ENCODE measurements at places on chromosomes 4 and X.

- DNase-seq: no peak
Measured at GRCh38 chr4:143421609-143422008, 84.9 kb downstream of the GAB1 start.

- DNase-seq: no peak
Measured at GRCh38 chrX:16136080-16136479, 12.7 kb downstream of the GRPR start.

DNA sequence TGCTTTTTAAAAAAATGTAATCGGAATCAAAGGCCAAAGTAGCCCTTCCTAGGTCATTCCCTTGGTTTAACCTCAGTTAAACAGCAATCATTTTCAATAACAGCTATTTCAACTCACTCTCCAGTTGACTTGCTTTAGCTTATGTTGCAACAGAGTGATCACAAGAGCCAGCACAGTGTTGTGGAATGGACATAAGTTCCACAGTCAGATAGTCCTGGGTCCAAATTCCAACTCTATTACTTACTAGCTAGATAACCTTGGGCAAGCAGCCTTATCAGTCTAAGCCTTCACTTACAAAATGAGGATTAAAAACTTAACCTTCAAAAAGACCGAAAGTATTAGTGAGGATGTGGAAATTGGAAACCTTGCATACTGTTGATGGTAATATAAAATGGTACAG is 9.2 kb upstream of the GPC3 start:
- no peak for DNase-seq

- no peak for DNase-seq
Measured at GRCh38 chr4:5921981-5922380, 29.1 kb upstream of the CRMP1 start.

GRCh38 chrX:56789518-56790070 is 60.6 kb downstream of the NBDY start:
- DNase-seq: no peak

GRCh38 chrX:47384502-47384901 is 14.1 kb downstream of the ZNF157 start:
- peak; percentile 67 for DNase-seq

GRCh38 chrX:1679238-1679637 is 64.4 kb downstream of the ASMT start:
- no peak for DNase-seq

- DNase-seq: no peak
Measured at GRCh38 chrX:109472939-109473735, 8.7 kb downstream of the GUCY2F start.

GRCh38 chr4:27595571-27596360 is 735.1 kb downstream of the STIM2 start:
- DNase-seq: no peak

DNA sequence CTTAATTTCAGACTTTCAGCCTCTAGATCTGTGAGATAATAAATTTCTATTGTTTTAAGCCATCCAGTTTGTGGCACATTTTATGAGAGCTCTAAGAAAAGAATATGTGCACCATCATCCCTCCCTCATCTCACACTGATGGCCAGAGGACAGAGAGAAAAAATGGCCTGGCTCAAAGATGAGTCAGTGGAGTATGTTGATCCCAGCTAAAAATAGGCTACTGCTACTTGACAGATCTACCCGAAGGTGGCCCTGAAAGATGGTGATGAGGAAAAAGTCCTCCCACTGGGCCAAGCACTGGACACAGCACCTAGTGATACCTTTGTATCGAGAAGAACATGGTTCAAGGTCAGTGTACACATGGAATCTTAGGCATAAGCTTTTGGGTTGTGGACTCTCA is 38.2 kb upstream of the DCTD start:
- no peak for DNase-seq

- DNase-seq: no peak
Measured at GRCh38 chrX:78506248-78506647, 152.9 kb downstream of the RTL3 start.

- no peak for DNase-seq
Measured at GRCh38 chrX:103828529-103828928, 3.5 kb downstream of the RAB9B start.

GRCh38 chrX:6002056-6002455 is 226.6 kb downstream of the NLGN4X start:
- no peak for DNase-seq

DNA sequence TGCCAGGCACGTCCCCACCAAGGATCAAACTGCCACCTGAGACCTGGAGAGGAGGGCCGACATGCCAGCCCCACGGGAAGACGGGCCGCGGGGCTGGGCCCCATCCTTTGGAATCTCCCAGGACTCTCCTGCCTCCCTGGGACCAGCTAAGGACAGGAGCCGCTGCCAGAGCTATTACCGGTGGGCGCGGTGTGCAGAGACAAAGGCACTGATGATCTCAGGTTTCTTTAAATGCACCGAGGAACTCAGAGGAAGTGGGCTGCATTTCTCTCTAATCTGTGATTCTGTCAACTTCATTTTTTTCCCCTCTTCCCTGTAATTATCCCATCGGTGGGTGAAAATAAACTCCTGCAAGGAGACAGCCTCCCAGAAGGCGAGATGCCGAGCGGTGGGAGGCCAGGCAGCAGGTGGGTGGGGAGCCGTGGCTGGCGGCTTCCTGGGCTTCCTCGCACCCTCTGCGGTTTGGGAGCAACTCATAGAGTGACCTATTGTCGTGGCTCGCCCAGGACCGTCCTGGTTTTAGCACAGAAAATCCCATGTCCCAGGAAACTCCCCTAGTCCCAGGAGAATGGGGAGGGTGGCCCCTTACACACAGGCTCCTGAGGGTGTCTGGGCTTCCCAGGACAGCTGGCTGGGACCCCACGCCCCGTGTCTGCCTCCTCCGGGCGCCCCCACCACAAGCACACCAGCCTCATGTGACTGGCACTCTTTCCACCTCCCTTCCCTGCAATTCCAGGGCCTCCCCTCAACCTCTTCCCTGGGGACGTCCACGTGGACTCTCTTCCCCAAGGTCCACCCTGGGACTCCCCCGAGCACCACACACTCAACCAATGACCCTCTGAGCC is 62.3 kb upstream of the ADRA2C start:
- no peak for DNase-seq

DNA sequence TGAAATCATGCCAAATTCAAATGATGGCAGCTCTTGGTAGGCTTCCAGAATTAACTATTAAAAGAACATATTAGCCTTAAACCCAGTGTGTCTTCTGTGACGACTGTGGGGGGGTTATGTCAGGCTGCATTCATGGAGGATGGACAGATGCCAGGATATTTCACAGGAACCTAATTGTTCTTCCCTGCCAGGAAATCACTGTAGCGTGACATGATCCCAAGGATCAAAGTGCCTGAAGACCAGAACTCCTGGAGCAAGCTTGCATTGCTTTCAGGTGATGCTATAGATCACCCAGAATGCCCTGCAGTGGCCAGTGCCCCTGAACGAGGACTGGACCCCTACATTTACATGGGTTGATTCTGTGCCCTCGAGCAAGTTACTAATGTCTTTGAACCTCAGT is 1093.0 kb upstream of the TENM3 start:
- no peak for DNase-seq

DNA sequence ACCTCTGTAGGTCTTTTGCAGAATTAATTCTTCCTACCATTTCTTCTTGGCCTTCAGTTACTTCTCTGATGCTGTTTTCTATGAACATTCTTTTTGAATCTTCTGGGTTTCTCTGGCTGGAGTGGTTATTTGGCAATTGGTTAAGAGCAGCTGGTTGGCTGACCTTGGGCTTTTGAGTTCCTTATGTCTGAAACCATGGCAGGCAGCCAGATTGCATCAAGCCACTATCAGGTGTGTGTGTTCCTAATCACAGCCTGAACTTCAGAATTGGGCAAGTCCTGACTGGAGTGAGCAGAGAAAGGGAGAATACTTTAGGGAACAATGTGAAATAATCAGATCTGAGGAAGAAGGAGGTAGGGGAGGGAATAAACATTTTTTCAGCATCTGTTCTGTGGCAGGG is 90.2 kb downstream of the ARHGAP10 start:
- DNase-seq: no peak

- DNase-seq: no peak
Measured at GRCh38 chr4:181756451-181757095, 486.6 kb upstream of the TENM3 start.

DNA sequence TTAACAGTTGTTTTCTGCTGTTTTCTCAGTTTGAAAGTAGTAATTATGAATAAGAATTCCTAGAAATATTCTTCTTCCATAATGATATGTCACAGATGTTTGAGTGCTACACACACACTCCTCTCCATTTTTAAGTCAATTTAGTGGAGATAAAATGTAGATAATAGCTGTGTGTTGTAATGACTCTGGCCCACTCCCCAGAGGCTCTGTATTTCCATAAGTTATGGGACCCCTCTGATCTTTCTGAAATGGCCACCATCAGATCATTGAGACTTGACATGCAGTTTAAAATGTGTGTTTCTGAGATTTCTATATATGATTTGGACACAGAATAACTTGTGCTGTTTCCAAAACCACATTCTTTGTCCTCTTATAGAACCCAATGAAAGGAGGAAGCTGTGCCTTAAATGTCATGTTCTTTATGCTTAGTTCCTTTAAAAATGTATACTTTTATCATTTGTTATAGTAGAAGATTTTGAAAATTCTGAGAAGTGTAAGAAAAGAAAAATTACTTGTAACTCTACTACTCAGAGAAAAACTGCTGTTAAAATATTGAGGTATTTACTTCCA is 46.4 kb downstream of the GAB1 start:
- DNase-seq: no peak

GRCh38 chrX:8748855-8749254 is 16.9 kb upstream of the ANOS1 start:
- DNase-seq: no peak

GRCh38 chrX:132488819-132489577 is at the start of gene MBNL3:
Gene MBNL3 (minus strand): TSS chrX:132489038. CDS start chrX:132439611, 49,427 bp downstream.
- peak; percentile 56 for DNase-seq

DNA sequence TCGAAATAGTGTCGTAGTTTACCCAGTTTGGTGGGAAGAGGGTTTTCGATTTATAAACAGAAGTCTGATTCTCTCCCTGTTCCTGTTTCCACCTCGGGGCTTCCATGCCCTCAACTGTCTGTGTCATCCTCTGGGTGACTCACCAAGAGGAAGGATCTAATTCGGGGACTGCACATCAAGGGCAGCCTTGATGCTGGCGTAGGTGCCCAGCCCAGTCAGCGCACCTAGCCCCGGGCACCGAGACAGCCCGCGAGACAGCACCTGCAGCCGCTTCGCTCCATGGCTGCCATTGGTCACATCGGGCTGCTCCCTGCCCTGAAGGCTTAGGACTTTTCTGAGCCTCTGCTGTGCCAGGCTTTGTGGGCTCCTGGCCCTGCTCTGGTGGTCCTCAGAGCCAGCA is 7.7 kb downstream of the ABCD1 start:
- DNase-seq: no peak

DNA sequence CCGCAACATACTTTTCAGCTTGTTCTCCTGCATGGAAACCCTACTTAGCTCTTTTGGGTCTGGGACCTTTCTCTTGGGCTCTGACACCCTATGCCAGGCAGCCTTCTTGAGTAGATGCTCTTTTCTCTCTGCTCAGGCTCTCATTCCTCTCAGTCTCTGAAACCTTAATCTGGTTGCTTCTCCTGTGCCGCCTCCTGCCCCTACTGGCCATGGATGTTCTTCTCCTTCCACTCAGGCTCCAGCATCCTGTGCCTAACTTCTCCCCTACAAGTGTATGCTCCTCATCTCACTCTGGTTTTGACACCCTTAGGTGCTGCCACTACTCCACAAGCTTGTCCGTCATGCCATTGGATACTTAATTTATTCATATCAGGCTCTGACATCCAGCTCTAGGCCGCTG is 15.2 kb downstream of the BLTP1 start:
- no peak for DNase-seq

DNA sequence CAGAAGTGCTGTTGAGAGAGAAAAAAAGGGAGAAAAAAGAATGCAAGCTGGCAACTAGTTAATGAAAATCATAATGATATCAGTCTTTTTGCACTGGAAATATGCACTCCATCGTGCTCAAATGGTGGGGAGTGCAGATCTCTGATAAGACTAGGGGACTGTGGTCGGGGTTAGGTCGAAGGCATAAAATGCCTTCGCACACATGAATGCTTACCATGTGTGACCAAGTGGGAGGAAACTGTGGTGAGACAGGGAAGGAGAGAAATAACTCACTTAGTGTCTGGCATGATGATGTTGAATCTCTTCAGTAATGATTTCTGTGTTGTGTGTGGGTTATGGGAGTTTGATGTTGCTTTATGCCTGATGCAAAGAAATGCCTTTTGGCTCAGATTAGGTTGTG is 358.9 kb downstream of the FBXO8 start:
- no peak for DNase-seq

GRCh38 chr4:26995316-26995715 is 134.7 kb downstream of the STIM2 start:
- no peak for DNase-seq

DNA sequence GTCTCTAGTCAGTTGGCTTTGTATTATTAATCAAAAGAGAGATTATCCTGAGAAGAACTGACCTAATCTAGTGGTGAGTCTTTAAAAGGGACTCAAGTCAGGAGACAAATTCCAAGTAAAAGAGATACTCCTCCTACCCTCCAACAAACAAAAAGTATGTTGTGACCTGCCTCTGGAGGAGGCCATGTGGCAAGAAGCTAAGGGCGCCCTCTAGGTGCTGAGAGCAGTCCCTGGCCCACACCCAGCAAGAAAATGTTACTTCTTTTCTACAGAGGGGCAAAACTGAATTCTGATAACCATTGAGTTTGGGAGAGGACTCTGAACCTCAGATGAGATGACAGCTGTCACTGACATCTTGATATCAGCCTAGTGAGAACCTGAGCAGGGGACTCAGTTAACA is 953.6 kb upstream of the AGA start:
- DNase-seq: no peak

Measured in T follicular helper cell (primary cell).